ENCODE measurements at places on chromosomes 4 and X.

- peak; percentile 47 for DNase-seq
These were observed at the start of gene TADA2B for GRCh38 chr4:7043284-7044136. TADA2B (plus strand) TSS chr4:7043372; CDS start chr4:7043580, 208 bp downstream.

DNA sequence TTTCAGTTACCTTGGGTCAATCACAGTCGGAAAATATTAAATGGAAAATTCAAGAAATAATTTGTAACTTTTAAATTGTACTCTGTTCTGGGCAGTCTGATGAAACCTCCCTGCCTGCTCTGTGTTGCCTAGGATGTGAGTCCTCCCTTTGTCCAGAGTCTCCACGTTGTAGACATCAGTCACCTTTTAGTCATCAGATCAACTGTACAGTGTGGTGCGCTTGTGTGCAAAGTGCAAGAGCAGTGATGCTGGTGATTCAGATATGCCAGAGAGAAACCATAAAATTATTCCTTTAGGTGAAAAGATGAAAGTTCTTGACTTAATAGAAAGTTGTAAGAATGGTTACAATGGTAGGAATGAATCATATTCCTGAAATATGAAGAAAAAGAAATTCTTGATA, 1.4 kb downstream of the SPATA4 start:
- DNase-seq = peak; percentile 22

DNA sequence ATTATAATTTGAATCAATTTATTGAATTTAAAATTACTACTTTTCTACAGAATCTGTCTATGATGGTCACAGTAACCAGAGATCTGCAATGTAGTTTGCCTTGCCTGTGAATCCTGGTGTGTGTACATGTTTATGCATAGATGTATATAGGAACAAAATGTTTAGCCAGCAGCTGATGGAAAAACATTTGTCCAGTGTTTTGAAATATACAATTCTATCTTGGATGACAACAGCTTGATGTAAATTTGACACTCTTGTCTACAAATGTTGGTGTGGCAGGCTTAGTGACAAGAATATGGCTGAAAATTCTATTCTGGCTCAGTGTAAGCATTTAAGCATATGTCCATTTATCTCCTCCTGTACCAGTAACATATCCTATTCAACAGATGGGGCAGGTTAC, 229.4 kb downstream of the RCHY1 start:
- DNase-seq = no peak

GRCh38 chrX:34658326-34658725, 1.2 kb upstream of the TMEM47 start:
- DNase-seq = no peak

- DNase-seq = no peak
These were observed 328.6 kb downstream of the PCDH19 start for GRCh38 chrX:100081503-100081902.

DNA sequence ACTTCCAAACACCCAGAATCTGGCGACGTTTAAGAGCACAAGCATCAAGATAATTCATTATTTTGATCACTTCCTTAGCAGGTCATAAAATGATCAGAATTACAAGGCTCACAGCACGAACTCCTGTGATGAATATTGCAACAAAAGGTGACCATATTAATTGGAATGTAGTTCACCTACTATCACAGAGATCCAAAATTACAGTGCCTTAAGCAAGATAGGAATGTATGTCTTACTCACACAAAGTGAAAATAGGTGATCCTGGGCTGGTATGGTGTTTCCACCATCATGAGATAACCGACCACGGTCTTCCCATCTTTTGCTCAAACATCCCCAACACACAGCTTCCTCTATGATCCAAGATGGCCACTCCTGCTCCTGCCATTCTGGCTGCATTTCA, 131.2 kb downstream of the SCFD2 start:
- DNase-seq = no peak

DNA sequence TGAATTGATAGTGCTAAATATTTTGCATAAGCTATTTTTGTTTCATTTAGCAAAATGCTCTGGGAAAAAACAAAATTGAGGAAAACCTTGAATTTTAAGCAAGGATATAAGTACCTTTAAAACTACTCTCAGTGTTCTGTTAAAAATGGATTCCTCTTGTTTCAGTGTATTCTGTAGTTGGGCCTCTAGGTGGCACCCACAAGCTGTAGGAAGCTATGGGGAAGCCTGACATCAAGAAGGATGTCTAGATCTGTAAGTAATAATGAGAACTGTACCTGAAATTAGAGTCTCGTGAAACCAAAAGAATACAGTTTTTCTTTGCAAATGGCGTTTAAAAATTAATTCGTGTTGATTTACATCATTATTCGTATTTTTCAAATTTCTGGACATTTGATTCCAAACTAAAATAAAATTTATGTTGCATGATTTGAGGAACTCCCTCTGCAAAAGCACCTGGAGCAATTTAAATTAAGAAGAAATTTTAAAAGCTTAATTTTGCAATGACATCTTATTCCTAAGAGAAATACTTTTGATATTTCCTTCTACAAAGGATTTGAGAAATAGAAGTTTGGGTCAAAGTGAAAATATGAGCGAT, 51.2 kb downstream of the TMPRSS11E start:
- DNase-seq = peak; percentile 41

DNA sequence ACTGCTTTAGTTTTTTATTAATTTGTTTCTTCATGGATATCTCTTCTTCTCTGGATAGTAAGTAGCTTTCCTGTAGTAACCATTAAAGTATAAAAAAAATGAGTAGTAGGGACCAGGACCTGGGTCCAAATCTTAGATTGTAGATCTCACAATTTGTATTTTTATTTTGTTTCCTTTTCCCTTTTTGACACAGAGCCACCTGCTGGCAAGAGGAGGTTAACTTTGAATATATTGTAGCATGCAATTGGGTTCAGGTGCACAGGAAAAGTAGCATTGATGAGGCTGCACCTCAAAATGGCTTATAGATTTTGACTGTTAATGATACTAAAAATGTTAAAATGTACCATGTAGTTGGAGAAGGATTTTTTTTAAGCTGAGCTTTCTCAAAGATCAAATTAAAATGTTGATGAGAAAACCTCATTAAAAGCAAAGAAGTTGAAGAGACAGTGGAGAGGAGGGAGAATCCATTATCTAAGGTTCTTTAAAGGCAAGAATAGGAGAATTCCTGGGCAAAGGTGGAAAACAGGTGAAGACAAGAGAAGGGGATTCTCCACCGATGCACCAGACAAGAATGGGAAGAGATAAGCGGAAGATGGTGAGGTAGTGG, 48.3 kb upstream of the HPGDS start:
- DNase-seq = peak; percentile 7

DNA sequence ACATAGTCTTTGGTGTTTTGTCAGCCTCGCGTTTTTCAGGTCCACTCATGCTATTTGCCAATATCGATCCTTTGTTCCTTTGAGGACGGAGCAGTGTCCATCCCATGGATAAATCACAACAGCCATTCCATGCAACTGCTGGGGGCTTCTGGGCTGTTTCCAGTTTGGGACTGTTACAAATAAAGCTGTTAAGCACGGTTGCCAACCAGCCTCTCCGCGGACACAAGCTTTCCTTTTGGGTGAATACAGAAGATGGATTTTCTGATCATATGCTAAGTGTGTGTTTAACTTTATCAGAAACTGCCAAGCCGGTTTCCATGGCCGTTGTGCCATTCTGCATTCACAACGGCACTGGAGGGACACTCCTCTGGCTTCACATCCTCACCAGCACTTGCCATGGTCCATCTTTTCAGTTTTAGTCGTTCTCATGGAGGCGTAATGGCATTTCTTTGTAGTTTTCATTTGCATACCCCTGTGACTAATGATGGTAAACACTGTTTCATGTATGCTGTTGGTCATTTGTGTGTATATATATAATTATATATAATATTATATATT, 67.8 kb downstream of the ABLIM2 start:
- no peak for DNase-seq

- DNase-seq = no peak
These were observed 53.6 kb downstream of the APOO start for GRCh38 chrX:23854122-23854521.

- no peak for DNase-seq
These were observed 207.2 kb downstream of the NLGN4X start for GRCh38 chrX:6021316-6022091.

DNA sequence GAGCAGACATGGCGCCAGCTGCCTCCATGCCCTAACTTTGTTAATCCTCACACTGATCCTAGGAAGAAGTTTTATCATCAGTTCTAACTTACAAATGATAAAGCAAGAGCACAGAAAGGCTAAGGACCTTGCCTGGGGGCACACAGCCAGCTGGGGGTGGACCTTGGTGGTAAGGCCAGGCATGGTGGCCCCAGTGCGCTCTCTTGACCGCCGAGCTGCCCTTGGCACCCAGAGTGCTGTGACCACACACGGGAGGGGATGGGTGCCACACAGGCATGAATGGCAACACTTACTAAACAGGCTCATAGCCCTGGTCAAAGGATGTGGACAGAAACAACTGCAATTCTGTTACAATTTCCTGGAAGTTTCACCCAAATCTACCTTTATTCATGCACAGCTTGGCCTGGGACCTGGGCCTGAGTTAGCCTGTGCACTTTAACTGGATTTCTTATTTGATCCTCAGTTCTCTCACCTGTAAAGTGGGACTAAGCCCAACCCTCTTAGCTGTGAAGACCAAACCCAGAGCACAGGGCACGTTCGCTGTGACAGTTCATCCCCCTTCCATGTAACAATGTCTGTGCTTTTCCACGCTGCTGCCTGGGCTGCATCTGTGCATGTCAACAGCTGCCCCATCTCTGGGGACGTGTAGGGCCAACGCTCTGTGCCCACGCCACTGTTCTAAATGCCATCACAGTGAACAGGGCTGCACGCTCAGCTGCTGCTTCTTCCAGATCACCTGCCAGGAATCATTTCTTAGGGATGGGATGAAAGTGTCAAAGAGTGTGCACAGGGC, 44.8 kb downstream of the ACOX3 start:
- no peak for DNase-seq

GRCh38 chr4:72394012-72394663, 174.9 kb downstream of the ADAMTS3 start:
- DNase-seq = no peak

DNA sequence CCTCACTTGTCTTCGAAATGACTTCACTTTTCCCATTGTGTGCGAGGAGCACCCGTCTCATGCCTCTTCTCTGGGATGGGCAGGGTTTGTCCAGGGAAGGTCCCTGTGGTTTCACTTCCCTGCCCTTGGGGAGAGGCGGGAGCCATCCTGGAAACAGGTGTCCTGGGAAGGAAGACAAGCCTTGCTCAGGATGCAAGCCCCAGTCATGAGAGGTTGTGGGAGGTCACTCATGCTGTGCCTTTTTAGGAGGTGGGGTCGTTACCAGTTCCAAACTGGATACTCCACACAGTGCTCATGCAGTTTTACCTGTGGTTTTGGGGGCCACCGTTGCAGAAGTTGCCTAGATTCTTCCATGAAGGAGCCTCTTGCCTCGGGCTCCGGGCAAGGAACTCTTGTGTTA, 3.8 kb downstream of the RGS12 start:
- no peak for DNase-seq

- no peak for DNase-seq
These were observed 117.2 kb downstream of the TEX13C start for GRCh38 chrX:125436855-125437254.

GRCh38 chr4:6576512-6576911, 1.5 kb downstream of the MAN2B2 start:
- DNase-seq = no peak

- DNase-seq = no peak
These were observed 55.0 kb upstream of the PRDM5 start for GRCh38 chr4:120977435-120977997.

DNA sequence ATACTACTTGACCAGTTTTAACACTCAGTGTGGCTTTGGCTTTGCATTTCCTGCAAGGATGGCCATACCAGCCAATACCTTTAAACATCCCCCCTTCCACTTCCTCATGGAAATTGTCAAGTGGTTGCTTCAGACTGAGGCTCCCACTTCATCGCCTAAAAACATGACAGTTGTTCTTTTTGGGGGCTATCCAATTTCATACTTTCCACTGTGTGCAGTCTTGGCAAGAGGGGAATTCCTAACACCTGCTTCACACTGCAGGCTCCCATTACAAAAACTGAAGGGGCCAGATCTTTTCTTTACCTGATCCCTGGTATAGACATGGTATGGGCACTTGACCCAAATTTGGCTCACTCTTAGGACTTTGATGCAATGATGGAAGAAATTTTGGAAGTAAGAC, 28.5 kb upstream of the TSR2 start:
- no peak for DNase-seq

DNA sequence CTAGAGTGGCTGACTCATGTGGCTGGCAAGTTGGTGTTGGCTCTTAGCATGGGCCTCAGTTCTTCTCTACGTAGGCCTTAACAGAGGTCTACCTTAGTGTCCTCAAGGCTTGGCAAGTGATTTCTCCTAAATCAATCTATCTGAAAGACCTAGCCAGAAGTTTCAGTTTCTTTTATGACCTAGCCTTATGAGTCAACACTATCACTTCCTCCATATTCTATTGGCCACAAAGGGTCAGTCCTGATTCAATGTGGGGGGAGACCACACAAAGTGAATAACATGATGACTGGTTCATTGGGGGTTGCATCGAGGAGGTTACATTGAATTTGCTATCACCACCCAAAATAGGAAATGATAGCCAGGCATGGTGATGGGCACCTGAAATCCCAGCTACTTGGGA, 5.8 kb upstream of the NRK start:
- no peak for DNase-seq

DNA sequence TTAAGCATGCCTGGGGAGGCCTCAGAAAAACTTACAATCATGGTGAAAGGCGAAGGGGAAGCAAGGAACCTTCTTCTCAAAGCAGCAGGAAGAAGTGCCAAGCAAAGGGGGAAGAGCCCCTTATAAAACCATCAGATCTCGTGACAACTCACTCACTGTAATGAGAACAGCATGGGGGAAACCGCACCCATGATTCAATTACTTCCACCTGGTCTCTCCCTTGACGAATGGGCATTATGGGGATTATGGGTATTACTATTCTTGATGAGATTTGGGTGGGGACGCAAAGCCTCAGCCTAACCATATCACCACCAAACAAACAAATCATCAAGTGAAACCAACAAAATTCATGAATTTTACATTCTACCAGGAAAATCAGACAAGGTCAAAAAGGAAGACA, 76.7 kb upstream of the TAB3 start:
- DNase-seq = no peak

- no peak for DNase-seq
These were observed 24.6 kb upstream of the ADGRL3 start for GRCh38 chr4:61175495-61175894.

DNA sequence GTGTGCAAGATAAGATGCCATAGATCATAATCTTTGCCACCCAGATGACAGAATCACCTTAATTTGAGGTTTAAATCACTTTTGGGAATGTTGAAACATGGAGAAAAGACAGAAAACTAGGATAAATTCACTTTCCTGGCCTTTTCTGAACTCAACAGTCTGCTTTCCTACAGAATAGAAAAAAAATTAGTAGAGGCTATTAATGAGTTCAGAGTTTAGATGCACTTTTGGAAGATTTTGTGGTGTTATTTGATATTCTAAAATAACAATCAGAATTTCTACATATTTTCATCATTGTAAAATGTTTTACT, 195.9 kb downstream of the CAMK2D start:
- no peak for DNase-seq

DNA sequence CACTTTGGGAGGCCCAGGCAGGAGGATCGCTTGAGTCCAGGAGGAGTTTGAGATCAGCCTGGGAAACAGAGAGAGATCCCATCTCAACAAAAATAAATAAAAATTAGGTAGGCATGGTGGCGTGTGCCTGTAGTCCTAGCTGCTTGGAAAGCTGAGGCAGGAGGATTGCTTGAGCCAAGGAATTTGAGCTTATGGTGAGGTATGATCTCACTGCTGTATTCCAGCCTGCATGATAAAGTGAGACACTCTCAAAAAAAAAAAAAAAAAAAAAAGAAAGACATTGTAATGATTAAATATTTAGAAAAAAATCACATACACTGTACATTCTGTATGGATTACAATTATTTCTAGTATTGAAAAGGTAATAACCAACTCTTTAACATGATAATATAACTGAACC, 87.1 kb downstream of the SLIT2 start:
- no peak for DNase-seq
